ENCODE measurements at places on chromosomes 5 and 9.

- DNase-seq = no peak
These were observed 341.6 kb upstream of the PIK3R1 start for GRCh38 chr5:67873935-67874334.

DNA sequence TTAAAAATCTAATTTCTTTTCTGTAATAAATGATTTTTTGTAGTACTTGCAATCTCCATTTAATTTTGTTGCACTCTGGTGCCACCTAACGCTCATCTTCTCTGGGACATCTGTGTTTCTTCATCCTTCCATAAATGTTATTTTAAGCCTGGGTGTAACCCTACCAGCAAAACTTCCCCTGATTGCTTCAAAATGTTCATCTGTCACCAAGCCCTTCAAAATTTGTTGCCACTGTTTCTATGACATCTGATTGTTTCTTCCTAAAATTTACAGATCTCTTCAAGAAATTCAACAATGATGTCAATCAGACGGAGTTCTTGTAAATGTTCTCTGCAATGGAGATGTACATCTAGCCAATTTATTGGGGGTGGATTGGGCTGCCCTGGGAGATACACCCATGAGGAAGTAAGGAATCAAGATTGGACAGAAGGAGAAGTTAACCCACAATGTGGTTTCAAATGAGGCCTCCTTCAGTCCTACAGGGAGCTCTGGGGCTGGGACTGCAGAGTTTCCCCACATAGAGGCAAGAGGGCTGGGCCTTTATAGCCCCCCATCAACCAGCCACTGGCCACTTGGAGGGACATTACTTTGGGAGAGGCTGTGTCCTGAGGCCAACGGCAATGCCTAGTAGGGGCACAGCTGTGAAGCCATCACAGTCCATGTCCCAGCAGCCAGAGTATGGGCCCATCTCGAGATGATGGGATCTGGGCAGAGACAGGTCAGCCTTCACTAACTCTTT is 23.3 kb downstream of the MCTP1 start:
- peak; percentile 71 for DNase-seq

DNA sequence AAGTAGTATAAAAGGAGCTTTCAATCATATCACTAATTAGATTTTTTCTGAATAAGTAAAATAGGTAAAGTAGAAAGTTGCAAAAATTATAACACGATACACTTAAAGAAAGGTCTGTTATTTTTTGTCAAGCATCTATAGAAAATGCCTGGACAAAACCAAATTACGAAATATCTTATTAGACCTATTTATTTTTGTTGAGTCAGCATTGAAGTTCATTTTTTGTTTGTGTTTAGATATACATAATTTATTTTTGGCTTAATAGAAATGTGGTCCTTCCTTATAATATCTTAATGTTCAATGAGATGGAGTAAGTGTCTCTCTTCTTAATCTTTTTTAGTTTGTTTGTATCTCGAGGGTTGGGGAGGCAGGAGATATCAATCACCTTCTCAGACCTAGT is 214.8 kb upstream of the GRIA1 start:
- no peak for DNase-seq

DNA sequence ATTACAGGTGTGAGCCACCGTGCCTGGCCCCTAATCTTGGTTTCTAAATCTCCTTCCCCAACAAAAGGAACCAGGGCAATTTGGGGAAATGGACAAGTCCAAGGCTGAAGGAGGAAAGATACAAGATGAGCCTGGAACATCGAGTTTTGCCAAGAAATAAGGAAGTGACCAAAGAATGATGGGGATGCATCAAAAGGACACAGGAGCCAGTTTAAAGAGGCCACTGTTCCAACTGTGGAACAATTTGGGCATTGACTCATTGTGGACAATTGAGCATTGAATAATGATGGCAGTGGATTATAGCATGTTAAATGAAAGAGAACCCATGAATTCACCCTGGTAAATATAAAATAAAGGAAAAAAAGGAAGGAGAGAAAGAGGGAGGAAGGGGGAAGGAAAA is 47.5 kb downstream of the DUSP1 start:
- DNase-seq = no peak

GRCh38 chr5:105670596-105670995 is 2000.1 kb downstream of the EFNA5 start:
- no peak for DNase-seq

DNA sequence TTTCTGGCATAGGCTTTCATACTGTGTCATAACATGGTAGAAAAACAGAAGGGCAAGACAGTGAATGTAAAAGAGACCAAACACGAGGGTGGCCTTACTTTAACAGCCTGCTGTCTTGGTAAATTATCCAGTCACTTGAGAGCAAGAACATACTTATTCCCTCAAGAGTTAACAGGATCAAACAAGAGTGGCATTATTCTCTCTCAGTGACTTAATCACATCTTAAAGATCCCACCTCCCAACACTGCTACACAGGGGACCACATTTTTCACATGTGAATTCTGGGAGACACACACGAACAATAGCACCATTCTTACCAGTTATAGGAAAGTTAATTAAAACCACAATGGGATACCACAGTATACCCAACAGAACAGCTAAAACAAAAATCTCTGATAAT is 898.0 kb upstream of the C9orf72 start:
- no peak for DNase-seq

- DNase-seq = no peak
These were observed 2.2 kb downstream of the DNAJB5 start for GRCh38 chr9:34991607-34992375.

DNA sequence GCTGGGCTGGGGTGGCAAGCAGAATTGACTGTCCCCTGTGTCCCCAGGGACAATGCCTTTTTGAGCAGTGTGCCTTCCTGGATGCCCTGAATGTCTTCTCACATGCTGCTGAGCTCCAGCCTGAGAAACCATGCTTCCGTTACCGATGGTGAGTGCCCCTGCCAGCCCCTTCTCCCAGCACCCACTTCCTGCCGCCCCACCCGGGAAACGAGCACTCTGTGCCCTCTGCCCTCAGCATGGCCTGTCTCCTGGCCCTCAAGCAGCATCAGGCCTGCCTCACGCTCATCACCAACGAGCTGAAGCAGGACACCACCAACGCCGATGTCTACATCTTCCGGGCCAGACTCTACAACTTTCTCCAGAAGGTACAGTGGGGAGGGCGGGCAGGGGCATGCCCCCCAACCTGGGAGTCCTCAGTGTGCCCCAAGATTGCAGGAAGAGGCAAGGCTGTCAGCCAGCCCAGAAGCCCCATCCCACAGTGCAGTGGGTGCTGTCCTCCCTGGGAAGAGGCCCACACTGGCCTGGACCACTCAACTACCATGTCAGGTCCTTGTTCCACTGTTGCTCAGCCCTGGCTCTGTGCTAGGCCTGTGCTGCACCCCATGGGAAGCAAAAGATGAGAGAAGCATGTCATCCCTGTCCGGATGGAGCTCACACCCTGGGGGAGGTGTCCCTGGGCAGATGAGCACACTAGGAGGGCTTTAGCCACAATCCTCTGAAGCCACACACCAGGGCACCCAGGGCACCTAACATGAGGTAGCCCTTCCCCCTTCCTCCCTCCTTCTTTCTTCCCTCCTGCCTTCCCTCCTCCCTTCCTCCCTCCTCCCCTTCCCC is 4.4 kb downstream of the TTC16 start:
- no peak for DNase-seq

GRCh38 chr9:86749894-86750255 is 197.4 kb downstream of the GAS1 start:
- no peak for DNase-seq

- DNase-seq = no peak
These were observed 361.8 kb downstream of the CDH18 start for GRCh38 chr5:19626211-19626610.

GRCh38 chr5:119404033-119404432 is 48.2 kb downstream of the TNFAIP8 start:
- no peak for DNase-seq

DNA sequence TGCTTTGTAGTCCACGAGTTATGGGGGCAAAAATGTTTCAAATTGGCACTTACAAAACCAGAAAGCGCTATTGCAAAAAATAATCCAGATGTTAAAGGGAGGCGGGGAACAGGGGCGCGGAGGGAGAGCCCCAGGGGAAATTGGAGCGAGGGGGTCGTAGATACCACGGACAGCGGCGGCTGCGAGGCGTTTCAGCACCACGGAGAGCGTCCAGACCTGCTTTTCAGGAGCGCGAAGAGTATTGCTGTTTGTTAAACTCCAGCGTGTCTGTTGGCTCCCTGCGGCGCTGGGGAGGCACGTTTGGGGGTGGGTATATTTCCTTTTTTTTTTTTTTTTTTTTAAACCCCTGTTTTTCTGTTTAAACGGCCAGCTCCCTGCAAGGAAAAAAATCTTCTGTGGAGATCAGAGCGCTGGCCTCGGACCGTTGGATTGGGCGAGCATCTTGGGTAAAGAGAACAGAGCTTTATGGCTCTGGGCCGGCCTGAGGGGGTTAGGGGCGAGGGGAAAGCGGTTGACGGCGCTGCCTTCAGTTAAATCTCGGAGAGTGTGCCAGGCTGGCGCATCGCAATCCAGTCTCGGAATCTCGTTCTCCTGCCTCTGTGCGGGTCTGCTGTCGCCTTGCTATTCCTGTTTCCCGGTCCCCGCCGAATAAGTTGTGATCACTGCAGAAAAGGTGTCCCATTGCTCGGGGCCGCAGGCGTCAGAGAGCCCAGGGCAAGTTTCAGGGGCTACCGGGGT is at the start of gene GLRA1:
GLRA1 (minus strand) TSS at position 288 of the 738 bp plus-strand sequence. CDS start 302 bp downstream, outside the sequence.
- DNase-seq = no peak

DNA sequence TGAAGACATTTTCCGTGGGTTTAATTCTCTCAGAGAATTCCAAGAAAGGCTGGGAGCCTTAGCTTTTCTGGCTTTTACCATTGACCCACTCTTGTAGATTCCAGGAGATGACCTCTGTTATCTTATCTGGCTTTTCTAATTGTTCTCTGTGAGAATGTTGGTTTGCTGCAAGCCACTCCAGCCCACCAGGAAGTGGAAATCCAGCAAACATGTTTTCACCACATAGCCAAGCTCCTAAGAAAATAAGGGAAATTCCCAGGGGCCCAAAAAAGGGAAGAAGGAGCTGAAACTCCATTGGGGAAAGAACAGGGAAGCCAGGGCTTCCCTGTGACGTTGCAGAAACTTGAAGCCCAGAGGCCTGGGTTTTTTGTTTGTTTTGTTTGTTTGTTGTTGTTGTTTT is 19.7 kb downstream of the GPR107 start:
- no peak for DNase-seq

DNA sequence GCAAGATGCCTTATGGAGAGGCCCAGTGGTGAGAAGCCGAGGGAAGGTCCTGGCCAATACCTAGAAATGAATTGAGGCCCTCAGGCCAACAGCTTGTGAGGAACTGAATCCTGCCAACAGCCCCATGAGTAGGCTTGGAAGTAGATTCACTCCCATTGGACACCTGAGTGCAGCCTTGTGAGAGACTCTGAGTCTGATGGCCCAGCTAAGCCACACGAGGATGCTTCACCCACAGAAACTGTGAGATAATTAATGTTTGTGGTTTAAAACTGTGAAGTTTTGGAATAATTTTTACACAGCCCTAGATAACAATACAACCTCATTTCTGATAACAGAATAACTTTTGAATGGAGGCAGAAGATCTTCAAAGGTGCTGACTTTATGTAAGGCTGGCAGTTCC is 65.9 kb upstream of the DAP start:
- DNase-seq = no peak

GRCh38 chr5:42952578-42952974 is 87.5 kb downstream of the ANXA2R start:
- no peak for DNase-seq

- DNase-seq = no peak
These were observed 23.9 kb downstream of the ZNF474 start for GRCh38 chr5:122153230-122153629.

DNA sequence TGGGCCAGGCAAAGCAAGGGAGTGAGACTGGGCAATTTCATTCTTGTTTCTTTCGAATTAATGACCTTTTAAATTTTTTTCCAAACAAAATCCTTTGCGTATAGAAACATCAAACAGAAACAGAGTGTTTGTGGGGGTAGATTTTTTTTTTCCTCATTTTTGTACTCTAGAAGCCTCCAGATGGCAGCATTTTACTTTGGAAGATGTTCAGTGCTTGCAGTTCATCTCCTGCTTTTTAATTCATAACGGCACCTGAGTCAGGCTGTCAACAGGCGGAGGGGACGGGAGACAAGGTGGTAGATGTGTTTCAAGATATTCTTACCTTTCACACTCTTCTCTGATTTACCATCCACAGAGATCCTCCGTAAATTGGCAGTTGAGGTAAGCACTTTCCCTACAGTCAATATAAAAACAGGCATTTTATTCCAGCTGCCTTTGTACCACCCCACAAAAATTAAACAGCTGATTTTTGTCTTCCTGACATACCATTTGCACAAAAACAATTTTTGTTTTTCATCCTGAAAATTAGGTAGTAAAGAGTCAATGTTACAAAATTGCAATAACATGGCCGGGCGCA is 99.5 kb upstream of the FBXL17 start:
- DNase-seq = peak; percentile 14

- DNase-seq = no peak
These were observed 382.9 kb upstream of the RFX3 start for GRCh38 chr9:3908731-3909130.

DNA sequence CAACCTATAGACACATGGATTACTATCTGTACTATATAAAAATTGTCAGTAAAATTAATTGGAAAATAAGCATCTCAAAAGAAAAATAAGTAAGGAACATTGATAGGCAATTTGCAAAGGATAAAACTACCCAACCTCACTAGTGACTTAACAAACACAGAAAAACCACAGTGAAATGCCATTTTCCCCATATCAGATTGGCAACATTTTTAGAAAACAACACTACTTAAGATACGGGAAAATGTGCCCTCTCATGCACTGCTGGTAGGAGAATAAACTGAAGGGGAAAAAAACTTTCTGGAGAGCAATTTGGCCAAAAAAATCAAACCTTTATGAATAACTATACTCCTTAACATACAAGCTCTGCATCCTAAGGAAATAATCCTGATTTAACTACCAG is 254.0 kb downstream of the DEPDC1B start:
- no peak for DNase-seq

GRCh38 chr5:170636206-170636605 is 132.4 kb downstream of the KCNIP1 start:
- DNase-seq = no peak

DNA sequence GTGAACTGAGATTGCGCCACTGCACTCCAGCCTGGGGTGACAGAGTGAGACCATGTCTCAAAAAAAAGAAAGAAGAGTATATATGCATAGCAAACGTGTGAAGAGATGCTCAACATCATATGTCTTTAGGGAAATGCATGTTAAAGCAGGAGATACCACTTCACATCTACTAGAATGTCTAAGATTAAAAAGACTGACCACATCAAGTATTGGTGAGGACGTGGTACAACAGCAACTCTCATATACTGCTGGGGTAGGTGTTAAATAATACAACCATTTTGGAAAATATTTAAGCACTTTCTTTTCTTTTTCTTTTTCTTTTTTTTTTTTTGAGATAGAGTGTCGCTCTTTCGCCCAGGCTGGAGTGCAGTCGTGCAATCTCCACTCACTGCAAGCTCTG is 1.6 kb upstream of the TBC1D13 start:
- no peak for DNase-seq
